ENCODE measurements at places on chromosomes 3 and 15.

DNA sequence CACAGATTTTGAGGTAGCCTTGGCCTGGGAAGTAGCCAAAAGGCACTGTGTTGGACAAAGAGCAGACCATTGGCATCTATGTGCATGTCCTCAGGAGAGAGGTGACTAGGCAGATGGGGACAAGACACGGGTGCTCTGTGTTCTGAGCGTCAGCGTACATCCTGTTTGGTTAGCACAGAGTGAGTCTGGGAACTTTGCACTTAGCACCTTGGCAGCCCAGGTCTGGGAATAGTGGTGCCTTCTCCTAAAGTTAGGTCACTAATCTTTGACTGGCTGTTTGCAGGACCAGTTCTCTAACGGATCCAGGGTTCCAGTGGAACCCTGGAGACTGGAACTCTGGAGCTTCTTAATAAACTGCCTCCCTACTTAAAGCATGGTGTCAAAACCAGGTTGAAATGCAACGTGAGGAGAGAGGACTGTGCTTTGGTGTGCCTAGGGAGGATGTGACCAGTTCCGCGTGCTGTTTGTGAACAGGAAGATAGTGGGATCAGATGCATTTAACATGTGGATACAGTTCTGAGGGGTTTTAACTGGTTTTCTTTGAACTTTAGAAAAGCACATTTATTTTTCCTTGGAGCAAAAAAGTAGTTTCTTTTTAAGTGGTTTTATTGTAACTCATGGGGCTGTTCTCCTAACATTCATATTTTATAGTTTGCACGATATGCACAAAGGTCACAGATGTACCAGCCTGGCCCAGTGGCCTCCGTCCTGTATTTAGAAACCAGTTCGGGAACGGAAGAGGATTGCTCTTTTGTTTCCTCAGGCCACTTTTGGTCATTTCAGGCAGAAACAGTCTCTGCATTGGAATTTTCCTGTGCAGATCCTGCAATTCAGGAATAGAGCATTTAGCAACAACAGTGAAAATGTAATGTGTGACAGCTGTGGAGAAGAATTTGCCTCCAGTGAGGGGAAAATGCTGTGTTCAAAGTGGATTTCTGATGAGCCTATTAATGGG lies 48.8 kb downstream of the ABHD2 start:
- DNase-seq, result no peak

DNA sequence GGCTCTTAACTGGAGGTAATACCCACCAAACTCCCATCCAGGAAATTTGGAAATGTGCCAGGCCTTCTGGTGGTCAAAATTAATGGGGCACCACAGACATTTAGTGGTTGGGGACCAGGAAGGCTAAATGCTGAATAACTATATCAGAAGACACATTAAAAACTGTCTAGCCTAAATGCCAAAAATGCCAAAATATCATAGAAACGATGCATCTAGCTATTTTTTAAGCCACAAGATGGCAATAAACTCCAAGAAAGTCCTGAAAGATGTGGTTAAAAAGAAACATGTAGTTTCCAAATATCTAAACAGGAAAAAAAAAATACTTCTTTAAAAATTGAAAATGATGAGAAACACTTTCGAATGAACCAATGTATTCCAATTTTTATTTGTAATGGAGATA lies 19.9 kb downstream of the CCDC14 start:
- no peak for DNase-seq

GRCh38 chr3:42262525-42262924 lies 3.5 kb downstream of the CCK start:
- DNase-seq, result no peak

DNA sequence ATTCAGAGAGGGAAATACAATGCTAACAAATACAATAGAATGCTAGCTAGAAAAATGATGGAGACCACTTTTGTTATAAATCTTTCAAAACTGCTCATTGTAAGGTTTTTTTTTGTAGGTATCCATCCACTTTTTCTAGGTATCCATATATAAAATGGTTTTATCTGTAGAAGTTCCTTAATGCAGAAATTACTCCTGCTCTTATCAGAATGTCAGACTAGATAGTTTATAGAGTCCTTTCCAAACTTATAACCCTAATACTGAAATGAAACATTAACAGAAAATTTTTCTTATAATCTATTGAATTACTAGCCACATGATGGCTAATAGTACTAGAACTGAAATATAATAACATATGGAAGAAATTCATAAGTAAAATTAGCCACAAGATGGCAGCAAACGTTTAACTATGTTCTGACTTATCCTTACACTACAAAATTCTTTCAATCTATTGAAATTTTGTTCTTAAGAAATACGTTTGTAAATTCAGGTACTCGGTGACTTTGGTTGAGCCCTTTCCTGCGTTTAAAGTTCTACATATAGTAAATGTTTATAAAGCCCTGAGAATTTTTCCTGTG lies 58.5 kb downstream of the ECT2 start:
- DNase-seq, result no peak

DNA sequence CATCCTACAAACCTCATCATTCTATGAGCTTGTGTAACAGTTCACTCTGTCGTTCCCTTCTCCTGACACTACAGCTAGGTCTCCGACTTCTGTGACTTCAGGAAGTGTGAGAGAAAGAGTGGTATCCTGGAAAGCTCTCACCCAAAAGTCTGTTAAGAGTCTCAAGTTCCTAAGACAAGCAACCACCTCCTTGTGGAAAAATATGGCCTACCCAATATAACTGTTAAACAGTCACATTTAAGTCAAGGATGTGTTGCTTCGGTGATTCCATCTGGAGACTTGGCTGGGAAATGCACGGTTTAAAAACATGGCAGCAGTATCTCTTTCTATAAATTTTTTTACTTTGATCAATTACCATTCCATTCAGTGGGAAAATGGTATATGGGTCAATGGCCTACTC lies 13.8 kb downstream of the FEZF2 start:
- no peak for DNase-seq

- no peak for DNase-seq
Measured at GRCh38 chr3:43389388-43390254, 103.3 kb downstream of the SNRK start.

Measured in NCI-H510A (cell line).